ENCODE measurements at places on chromosomes 4 and X.

- DNase-seq = no peak
Measured at GRCh38 chr4:153916273-153916755, 127.4 kb upstream of the SFRP2 start.

DNA sequence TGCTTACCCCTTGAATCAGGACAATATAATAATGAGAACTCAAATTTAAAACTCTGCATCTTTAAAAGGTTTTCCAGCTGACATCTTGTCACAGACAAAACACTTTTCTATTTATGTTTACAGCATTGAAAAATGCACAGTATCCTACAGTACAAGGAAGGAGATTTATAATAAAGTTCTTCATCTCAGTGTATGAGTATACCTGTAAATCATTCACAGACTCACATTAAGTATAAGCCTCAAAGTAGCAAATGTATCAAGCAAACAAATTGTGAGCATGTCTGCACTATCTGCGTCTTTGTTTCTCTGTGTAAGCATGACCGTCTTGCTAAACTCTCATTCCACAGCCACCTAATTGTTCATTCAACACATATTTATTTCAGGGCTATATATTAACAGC, 52.8 kb downstream of the PPP1R2C start:
- no peak for DNase-seq

GRCh38 chr4:162661913-162662312, 498.1 kb upstream of the FSTL5 start:
- no peak for DNase-seq

DNA sequence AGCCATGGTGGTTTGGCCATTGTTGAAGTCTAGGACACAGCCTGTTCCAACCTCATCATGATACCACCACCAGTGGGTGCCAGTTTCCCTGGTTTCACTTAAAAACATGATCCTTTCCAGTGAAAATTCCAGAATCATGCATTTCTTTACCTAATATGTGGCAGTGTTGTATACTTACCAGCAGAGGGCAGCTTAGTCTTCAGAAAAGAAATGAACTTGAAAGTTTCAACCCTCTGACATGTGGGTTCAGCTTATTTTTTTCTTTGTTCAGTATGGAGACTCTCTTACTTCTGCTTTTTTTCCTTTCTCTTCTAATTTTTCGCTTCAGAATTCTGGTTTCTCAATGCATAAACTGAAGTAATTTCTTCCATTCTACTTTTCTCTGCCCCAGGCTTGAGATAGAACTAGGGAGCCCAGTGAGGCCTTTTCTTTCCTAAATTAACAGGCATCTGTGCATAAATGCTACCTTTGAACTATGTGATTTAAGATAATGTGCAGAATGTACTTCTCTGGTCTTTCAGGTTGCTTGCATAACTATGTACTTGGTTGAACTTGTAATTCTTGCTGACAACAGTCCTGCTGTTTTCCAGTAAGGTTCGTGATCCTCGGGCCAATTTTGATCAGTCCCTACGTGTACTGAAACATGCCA, 10.7 kb downstream of the LIAS start:
- DNase-seq = peak; percentile 61

- DNase-seq = no peak
Measured at GRCh38 chrX:74924449-74925224, 615 bp downstream of the NEXMIF start.

GRCh38 chr4:185399466-185399865, 2.8 kb downstream of the ANKRD37 start:
- no peak for DNase-seq

DNA sequence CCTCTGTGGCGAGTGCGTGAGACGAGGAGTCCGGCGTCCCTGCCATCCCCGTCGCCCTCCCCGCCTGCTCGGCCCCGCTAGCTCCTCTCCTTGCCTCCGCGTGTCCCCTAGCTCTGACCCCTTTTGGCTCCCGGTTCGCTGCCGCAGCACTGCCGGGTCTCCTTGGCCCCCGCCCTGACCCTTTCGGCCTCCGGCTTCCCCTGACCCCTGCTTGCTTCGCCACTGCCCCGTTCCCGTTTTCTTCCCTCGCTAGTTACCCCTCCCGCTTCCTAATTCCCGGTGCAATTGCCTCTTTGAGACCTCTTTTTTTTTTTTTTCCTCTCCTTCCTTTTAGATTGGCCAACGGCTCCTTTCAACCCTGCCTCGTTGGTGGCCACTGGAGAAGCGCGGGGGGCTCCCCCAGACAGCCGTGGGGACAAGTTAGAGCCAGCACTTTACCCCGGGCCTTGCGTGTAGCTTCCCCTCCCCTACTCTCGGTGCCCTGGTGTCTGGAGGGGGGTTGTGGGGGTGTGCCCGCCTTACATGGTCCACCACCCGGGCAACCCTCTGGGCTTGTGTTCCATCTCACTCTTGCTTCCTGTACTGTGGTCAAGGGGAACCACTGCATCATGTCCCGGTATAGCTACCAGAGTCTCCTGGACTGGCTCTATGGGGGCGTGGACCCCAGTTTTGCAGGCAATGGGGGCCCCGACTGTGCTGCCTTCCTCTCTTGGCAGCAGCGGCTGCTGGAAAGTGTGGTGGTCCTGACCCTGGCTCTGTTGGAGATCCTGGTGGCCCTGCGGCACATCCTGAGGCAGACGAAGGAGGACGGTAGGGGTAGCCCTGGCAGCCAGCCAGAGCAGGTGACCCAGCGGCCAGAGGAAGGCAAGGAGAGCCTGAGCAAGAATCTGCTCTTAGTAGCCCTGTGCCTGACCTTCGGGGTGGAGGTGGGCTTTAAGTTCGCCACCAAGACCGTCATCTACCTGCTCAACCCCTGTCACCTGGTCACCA, 548 bp downstream of the TMEM164 start:
- peak; percentile 32 for DNase-seq

Measured in HL-60 (cell line).